ENCODE measurements at places on chromosomes 11 and 22.

DNA sequence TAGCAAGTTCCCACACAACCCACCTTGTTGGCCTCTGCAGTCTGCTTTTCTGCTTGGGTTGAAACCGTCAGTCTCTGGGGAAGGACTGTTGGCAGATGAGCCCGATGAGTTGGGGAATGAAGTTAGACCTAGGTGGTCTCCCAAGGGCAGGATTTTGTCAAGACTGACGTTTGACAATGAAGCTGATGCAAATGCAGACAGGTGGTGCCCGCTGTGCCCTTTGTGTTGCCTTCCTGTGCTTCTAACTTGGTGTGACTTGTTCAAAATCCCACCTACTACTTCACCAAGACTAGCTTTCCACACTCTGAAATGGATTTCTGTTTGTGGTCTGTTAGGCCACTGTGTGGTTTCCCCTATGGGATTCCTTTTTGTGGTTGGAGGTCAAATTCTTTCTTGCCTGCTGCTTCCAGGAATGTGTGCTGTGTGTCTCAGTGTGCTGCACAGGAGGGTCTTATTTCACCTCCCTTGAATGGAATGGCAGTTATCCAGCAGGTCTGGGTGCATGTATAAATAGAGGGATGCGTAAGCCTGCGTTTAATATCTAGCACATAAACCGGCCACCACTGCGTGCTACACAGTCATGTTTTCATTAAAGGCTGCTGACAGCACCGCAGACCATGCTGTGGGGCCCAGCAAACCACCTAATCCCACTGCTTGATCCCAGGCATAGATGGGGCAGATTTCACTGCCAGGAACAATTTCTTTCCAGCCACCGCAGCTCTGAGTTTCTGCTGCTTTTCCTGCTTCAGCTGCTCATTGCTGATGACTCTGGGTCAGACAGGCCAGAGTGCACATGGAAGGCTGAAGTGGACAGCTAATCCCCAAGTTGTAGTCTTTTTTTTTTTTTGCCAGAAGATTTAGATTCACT is 44.8 kb downstream of the ADAMTS8 start:
- no peak for DNase-seq

- no peak for DNase-seq
Observed at GRCh38 chr11:46162700-46163099, 41.4 kb upstream of the PHF21A start.

DNA sequence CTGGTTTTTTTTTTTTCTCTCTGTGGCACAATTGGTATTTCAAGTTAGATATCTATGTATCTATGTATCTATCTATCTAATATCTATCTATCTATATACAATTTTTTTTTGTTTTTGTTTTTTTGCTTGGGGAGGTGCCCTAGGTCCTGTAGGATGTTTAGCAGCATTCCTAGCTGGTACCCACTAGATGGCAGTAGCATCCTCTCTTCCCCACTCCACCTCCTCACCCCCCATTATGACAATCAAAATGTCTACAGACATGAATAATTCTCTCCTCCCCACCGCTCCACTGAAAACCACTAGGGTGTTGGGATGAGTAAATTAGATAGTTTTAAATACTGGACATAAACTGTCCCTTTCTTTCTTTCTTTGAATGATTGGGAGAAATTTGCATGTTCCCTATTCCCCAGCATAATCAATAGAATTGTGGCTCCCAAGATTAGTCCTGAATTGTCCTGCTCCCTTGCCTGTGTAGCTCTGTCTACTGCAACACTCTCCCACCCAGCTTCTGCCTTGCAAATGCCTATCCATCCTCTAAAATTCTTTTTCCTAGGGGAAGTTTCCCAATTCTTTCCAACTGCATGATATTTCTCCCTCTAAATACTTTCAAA is 1152.4 kb downstream of the LRRC4C start:
- peak; percentile 7 for DNase-seq

- DNase-seq = no peak
Observed at GRCh38 chr11:70921804-70922203, 330.6 kb downstream of the SHANK2 start.

- DNase-seq = peak; percentile 6
Observed at GRCh38 chr22:29205594-29206371, at the start of gene EMID1. TSS of gene EMID1 (plus strand) at chr22:29205896. CDS start at chr22:29206039, 143 bp downstream.

- no peak for DNase-seq
Observed at GRCh38 chr11:65380460-65381119, 1.9 kb downstream of the SLC25A45 start.
